GM12891 (cell line): ENCODE measurements at places on chromosomes 2 and 18.

- DNase-seq, result no peak
Measured at GRCh38 chr18:12005538-12006487, 24.5 kb downstream of the IMPA2 start.

DNA sequence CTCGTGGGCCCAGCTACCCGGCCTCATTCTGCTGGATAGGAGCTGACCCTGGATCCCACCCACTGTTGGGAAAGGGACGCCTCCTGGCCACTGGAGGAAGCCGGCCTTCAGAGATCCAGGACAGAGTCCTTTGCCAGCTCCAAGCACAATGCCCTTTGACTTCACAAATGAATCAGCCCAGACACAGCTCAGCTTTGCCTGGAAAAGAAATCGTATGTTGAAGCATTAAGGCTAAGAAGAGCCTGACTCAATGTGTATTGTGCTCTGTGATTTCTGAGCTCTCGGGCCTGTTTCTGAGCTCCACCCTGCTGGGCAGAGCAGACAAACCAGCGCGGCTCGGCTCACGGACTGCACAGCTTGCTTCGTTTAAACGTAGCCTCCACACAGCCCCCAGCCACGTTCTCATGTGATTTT is 162.9 kb upstream of the APCDD1 start:
- DNase-seq, result no peak

DNA sequence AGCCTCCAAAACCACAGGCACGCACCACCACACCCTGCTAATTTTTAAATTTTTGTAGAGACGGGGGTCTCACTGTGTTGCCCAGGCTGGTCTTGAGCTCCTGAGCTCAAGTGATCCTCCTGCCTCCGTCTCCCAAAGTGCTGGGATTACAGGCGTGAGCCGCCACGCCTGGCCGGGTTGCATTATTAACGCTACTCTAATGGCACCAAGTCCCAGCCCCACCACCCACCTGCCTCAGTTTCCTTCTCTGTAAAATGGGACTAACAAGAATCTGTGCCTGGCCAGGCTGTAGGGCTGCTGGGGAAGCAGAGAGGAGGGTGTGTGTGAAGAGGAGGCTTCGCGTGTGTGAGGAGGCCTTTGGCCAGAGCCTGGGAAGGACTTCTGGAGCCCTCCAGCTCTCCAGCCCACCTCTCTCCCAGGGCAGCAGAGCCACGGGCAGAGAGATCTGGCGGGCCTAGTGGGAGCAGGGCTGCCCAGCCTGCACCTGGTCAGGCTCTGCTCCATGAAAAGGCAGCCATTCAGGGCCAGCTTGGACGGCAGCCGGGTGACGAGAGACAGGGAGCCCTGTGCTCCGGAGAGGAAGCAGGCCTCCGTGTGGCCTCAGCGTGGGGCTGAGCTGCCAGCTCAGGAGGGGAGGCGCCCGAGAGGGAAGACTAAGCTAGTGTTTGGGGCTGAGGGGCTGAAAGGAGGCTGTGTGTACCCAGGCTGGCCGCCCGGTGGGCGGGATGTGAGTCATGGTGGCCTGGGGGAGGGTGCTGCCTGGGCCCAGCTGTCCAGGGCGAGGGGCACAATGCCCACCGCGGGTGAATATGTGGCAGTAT is 7.4 kb upstream of the B3GNT7 start:
- DNase-seq, result no peak

- DNase-seq, result no peak
Measured at GRCh38 chr18:44683556-44683955, 2.9 kb downstream of the SETBP1 start.

DNA sequence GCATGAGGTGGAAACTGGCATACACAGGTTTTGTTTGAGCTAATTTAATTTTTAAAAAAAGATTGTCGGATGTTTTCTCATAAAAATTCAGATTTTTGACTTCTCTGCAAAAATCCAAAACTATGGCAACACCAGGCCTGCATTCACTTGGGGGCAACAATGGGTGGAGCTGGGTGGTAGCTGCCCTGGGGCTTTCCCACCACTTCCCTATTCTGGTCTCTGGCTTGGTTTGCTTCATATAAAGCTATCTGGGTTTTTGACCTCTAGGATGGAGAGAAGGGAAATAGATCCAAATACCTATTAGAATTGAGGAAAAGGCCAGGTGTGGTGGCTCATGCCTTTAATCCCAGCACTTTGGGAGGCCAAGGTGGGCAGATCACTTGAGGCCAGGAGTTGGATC is 5.5 kb upstream of the CYP27A1 start:
- DNase-seq, result no peak

- DNase-seq, result no peak
Measured at GRCh38 chr2:234964631-234965461, 13.0 kb downstream of the SH3BP4 start.

- no peak for DNase-seq
Measured at GRCh38 chr2:205386109-205386508, 296.2 kb upstream of the NRP2 start.

GRCh38 chr18:3457261-3457724 is 7.3 kb downstream of the TGIF1 start:
- DNase-seq, result no peak

DNA sequence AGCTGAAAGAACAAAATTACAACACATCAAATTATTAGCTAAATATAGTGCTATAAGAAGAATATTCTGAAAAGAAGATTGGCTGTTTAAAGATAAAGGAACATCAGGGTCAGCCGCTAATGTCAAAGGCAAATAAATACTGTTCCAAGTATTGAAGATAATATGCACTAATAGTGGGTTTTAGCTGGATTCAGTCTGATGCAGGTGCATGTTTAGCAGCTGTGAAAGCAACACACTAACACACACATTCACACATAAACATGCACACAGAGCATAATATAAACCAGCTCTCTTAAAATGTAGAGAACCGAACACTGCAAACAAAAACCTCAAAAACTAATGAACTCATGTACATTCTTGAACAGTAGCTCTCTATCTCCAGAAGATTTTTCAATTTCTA is 634.6 kb downstream of the ERBB4 start:
- no peak for DNase-seq

GRCh38 chr2:118808429-118808809 is 39.0 kb downstream of the EN1 start:
- no peak for DNase-seq

- DNase-seq, result no peak
Measured at GRCh38 chr2:26864226-26864625, 16.3 kb downstream of the DPYSL5 start.

- DNase-seq, result no peak
Measured at GRCh38 chr2:171864357-171864985, 29.6 kb downstream of the SLC25A12 start.

- peak; percentile 33 for DNase-seq
Measured at GRCh38 chr2:169734169-169734847, 676 bp downstream of the KLHL23 start.

GRCh38 chr2:101869527-101869926 is 122.2 kb upstream of the IL1R2 start:
- DNase-seq, result no peak

- no peak for DNase-seq
Measured at GRCh38 chr2:43605079-43605655, 9.3 kb upstream of the THADA start.

DNA sequence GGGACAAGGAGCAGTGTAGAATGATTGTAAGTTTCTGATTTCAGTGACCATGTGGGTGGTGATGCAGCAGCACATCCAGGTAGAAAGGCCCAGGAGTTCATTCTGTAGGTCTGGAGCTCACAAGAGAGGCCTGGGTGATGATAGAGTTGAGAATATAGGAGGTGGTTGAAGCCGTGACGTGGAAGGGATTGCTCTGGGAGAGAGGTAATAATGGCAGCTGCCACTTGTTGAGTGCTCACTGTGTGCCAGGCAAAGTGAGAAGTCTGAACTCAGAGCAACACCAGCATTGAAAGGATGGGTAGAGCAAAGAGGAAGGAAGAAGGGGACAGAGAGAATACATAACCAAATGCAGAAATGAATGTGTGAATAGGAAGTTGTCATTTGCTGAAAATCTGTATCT is 3.3 kb downstream of the TTLL4 start:
- no peak for DNase-seq

DNA sequence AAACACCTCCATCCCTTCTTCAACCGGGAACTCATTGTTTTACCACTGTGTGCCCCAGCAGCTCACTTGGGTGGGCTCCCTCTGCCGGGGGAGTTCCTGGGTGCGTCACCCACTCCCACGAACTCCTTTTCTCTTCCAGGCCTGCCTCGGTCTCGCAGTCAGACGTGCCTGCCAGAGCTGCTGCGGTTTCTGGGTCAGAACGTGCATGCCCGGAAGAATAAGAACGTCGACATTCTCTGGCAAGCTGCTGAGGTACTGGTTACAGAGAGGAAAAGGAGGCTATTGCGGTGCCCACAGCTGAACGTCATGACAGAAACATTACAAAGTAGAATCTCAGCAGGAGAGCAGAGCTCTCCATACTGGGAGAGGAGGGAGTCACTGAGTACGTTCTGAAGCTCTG is 35.6 kb downstream of the COA5 start:
- DNase-seq, result no peak

DNA sequence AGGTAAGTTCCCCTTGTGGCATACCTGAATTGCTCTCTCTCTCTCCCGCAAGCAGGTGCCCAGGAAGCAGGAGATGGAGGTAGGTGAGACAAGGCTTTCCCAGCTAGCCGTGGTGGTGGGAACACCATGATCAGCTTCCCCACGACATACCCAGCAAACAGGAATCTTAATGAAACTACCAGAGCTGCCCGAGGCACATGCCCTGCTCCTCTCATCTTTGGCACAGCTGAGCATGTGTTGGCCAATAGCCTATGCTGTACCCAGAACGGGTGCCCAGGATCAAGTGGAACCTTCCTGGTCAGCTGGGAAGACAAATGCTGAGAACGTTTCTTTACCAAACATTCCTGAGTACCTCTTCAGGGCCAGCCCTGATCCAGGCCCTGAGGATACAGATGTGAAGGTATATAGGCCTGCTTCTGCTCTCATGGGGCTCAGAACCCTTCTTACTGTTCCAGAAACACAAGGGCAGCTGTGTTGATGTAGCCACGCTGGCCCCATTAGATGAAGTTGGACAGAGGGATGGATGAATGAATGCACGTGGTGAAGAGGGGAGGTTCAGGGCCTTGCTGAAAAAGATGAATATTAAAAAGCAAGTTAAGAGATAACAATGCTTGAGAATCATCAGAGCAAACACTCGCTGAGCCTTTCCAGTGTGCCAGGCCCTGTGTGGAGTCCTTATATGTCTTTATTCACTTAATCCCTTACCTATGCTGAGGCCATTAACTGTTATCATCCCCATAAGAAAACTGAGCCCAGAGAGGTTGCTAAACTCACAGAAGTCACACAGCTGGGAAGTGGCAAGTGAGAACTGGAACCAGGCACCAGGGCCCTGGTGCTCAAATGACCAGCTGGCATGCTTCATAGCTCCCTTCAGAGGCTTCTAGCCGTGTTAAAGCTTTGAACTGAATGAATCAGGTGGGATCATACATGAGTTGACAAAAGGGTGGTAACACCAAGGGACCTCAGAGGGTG is 68.8 kb upstream of the TMEM247 start:
- DNase-seq, result no peak

GRCh38 chr2:120485096-120485495 is 139.2 kb downstream of the INHBB start:
- no peak for DNase-seq

GRCh38 chr2:223219872-223220657 is 168.1 kb downstream of the KCNE4 start:
- DNase-seq, result no peak

DNA sequence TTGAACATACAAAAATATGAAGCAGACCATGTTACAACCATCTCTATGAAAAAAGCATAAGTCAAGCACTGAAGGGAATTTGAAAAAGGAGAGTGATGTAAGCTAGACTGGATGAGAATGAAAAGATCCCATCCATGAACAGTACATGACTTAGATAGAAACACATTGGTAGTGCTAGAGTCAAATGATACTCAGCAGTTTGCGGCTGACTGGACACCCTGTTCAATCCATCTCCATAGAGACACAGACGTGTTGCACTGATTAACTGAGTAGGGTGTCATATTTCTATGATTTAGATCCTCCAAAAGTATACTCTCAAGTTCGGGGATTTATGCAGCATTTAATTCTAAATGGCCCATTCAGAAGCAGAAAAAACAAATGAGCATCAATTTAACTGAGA is 674.3 kb upstream of the NRXN1 start:
- no peak for DNase-seq

DNA sequence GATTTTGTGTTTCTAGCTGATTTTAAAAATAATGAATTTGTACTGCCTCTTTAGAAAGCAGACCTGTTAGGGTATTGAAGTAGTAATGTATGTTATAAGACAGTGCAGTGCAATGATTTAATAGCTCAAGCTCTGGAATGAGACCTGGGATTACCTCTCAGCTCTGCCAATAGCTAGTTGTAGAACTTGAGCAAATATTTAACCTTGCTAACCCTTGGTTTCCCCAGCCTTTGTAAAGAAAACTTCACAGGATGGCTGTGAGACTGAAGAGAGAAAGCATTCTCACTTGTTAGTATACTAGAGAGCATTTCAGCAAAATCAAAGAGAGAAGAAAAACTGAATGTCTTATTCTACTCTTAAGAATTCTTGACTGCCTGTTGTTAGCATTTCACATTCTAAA is 293.9 kb downstream of the KIAA1328 start:
- no peak for DNase-seq

GRCh38 chr2:152307863-152308262 is 27.1 kb upstream of the FMNL2 start:
- no peak for DNase-seq

DNA sequence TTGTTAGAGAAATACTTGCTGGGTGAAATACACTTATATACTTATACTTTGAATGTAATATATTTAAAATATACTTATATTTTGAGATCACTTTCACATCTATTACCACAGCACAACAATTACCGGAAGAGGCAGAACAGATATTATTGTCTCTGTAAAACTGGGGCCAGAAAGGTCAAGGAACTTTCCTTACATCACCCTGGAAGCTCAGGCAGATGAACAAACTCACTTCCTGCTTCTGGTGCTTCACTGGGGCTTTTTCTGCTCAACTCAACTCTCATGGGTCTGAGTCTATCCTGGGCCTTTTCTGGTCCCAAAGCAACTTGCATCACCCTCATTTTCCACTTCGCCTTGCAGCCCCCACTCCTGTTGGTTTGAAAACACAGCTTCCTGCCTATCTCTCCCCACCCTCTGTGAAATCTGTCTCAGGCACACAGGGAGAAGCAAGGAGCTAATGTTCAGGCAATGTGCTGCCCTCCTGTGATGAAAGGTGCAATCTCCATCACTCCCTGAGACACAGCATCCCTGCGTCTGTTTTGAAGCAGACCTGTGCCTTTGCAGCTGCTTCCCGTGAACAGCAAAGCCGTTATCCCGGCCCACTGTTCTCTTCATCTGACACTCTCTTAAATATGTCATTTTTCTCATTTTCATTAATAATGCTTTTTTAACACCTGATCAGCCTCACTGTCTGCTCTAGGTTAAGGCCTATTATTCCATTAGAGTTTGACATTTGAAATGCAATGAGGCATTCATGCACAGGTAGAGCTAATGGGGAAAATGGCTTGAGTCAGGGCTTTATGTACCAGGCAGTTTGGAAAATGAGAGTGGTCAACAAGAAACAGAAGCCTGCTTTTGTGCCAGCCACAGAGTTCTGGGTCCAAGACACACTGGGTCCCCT is 251.9 kb upstream of the CHAC2 start:
- no peak for DNase-seq

GRCh38 chr2:238901461-238902057 is 53.7 kb downstream of the TWIST2 start:
- DNase-seq, result no peak
